ENCODE measurements at places on chromosomes 5 and 9.
A peak's percentile ranks its signal among the peaks of the same experiment; 100 is the strongest.

- peak; percentile 7 for DNase-seq
These were observed 11.8 kb downstream of the ITGA1 start for GRCh38 chr5:52799358-52799982.

DNA sequence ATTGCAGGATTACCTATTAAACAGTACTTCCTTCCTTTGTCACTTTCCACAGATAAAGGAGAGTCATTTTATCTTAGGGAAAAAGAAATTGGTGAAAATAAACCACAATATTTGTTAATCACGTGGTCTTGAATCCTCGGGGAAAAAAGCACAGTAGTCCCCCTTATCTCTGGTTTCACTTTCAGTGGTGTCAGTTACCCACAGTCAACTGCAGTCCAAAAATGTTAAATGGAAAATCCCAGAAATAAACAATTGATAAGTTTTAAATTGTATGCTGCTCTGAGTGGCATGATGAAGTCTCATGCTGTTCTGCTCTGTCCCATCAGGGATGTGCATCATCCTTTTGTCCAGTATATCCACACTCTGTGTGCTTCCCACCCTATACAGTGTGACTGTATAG is 405.2 kb upstream of the MPDZ start:
- DNase-seq = no peak

- no peak for DNase-seq
These were observed 57.8 kb downstream of the ZNF462 start for GRCh38 chr9:106920701-106921283.

- DNase-seq = no peak
These were observed 56.5 kb downstream of the SIL1 start for GRCh38 chr5:139141446-139142204.

- no peak for DNase-seq
These were observed 2.5 kb downstream of the FST start for GRCh38 chr5:53482717-53483638.

DNA sequence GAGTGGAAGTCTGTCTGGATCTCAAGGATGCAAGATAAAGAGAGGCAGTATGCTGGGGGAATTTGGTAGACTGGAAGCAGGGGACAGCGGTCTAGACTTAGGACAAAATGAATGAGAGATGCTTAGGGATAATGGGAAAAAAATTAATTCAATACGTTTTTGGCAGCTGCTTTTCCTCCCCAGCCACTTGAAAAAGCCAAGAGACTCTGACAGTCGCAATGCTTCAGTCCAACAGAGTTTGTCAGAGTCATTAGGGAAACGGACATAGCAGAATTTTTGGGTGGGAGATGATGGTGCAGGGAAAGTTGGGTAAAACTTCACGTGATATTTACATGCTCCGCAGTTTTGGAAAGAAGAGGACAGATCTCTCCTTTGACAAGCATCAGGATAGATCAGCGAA is 129.7 kb downstream of the GOLPH3 start:
- no peak for DNase-seq

- DNase-seq = peak; percentile 11
These were observed 529 bp downstream of the CSNK1A1 start for GRCh38 chr5:149550594-149551226.

GRCh38 chr9:36521148-36521547 is 51.5 kb upstream of the MELK start:
- DNase-seq = no peak

GRCh38 chr5:176519810-176520720 is 17.1 kb downstream of the RNF44 start:
- DNase-seq = no peak

DNA sequence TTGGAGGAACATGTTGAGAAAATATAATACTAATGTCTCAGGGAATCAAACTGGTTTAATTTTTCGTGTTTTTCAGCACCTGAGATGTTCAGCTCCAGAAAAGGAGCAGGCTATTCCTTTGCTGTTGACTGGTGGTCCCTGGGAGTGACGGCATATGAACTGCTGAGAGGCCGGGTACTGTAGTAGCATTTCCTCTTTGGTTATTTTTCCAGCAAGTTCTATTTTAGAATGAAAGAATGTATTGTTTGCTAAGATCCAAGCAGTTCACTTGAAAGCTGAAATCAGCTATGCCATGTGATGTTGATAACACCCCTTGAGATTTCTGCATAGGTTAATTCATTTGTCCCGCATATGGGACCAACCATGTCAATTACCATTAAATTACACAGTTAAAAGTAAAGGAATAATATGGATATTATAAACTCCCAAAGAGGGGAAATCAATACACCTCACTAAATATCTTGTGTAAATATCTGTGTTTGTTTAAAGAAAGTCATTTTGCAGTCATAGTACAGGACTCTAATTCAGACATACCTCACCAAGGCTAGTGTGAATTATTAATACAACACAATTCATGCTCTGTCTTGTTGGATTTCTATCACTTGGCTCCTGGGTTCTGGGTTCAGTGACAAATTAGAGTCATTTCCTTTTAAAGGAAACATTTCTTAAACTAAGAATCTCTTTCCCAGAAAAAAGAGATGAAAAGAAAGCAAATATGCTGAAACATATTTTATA is 126.8 kb downstream of the STK32A start:
- no peak for DNase-seq

- DNase-seq = no peak
These were observed 104.8 kb upstream of the CD180 start for GRCh38 chr5:67301285-67301903.

- DNase-seq = no peak
These were observed 335.3 kb downstream of the DIRAS2 start for GRCh38 chr9:90307167-90307833.

GRCh38 chr5:54460181-54460919 is 4.9 kb downstream of the HSPB3 start:
- DNase-seq = no peak

GRCh38 chr5:170147051-170147752 is 41.5 kb downstream of the FOXI1 start:
- DNase-seq = no peak

GRCh38 chr5:12242950-12243888 is 339.0 kb upstream of the CTNND2 start:
- DNase-seq = no peak

DNA sequence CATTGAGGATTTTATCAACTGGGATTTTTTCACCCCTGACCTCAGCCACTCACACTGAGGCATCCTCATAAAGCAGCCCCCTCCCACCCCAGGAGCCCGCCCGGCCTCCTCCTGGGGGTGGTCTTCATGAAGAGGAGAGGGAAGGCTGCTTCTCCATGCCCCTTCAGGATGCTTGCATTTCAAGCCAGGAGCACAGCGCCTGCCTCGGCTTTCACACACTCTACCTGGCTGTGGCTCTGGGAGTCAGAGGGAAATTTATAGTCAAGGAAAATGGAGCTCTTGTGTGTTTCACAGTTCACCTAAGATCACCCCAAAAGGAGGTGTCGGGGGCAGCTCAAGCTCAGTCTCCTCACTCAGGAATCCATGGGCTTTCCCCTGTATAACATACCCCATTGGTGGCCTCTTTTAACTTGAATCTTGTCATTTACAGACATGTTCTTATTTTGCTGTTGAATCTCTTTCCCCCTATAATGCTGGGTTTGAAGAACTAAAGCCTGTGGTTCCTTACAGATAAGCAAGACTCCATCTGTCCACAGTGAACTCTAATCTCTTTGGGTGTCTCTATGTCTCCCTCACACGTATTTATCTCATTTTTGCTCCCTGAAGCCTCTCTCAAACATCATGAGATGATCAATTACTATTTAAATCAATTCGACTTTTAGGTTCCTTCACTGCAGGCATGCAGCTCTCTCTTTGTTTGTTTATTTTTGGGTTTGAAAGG is 22.6 kb upstream of the IQGAP2 start:
- no peak for DNase-seq

- no peak for DNase-seq
These were observed 78.7 kb upstream of the IRX4 start for GRCh38 chr5:1961304-1961946.

GRCh38 chr5:35294976-35295375 is 64.7 kb upstream of the PRLR start:
- no peak for DNase-seq

GRCh38 chr5:154801083-154801482 is 45.9 kb downstream of the LARP1 start:
- no peak for DNase-seq

- DNase-seq = no peak
These were observed 367.3 kb upstream of the C9orf72 start for GRCh38 chr9:27940535-27940934.

DNA sequence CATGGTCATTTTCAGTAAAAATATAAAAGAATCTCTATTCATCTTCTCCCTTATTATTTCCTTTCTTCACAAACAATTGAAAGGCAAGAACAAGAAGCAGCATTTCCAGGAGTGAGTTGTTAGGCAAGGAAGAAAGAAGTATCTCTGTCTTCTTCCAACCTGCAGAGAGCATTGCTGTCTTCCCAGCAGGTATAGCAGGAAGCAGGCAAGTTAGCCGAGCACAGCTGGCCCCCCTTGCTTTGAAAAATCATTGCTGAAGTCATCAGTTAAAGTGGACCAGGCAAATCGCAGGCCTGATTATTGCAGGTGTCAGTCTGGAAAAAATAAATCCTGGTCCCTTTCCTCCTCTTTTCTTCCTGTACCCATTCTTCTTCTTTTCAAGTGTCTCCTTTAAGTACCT is 353.1 kb upstream of the BRINP1 start:
- no peak for DNase-seq

DNA sequence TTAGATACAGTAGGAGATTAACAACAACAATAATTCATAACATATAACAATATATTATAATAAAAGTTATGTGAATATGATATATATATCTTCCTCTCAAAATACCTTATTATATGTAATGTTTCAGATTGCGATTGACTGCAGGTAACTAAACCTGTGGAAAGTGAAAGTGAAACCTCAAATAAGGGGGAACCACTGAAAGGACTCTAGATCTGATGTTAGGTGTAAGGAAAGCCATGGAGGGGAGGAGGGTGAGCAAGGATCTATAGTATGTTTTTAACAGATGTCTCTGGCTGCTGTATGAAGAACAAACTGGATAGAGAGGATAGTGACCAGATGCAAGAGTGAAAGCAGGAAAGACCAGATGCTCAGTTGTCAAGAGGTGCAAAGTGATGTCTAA is 5.8 kb upstream of the FSTL4 start:
- DNase-seq = no peak

GRCh38 chr9:137748741-137749140 is 128.8 kb upstream of the CACNA1B start:
- no peak for DNase-seq

DNA sequence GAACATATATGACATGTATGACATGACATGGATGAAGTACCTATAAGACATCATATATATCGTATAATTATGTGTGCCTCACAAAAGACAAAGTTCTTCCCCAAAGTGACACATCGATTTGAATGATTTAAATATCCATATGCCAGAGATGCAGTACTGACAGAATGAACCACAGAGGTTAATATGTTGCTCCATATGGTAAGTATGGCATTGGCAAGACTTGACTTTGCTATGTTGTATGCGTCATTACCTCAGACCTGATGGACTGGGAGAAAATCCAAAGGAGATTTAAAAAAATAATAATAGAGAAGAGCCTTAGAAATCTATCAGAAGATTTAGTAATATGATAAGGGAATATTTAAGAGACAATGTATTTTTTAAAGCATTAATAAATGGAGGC is 263.2 kb downstream of the PJA2 start:
- DNase-seq = no peak

- DNase-seq = no peak
These were observed 174.5 kb upstream of the PITX1 start for GRCh38 chr5:135208555-135208902.

GRCh38 chr9:127923046-127923445 is 6.2 kb upstream of the ST6GALNAC4 start:
- no peak for DNase-seq

- DNase-seq = no peak
These were observed at the start of gene DMRT2 for GRCh38 chr9:1050125-1050895. DMRT2 (plus strand) TSS chr9:1050357; CDS start chr9:1051614, 1,257 bp downstream.

DNA sequence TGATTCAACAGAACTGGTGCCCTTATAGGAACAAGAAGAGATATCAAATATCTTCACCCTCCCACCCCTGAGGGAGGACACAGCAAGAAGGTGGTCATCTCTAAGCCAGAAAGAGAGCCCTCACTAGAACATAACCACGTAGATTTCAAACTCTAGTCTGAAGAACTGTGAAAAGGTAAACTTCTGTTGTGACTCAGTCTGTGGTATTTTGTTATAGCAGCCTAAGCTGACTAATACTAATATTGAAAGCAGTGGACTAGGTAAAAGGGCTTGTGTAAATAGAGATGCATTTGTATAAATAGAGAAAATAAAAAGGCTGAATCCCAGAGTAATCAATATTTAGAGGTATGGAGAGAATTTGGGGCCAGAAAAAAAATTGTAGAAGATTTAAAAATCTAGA is 157.6 kb upstream of the CCNH start:
- no peak for DNase-seq

- no peak for DNase-seq
These were observed 54.9 kb upstream of the ZSWIM6 start for GRCh38 chr5:61277190-61277589.

DNA sequence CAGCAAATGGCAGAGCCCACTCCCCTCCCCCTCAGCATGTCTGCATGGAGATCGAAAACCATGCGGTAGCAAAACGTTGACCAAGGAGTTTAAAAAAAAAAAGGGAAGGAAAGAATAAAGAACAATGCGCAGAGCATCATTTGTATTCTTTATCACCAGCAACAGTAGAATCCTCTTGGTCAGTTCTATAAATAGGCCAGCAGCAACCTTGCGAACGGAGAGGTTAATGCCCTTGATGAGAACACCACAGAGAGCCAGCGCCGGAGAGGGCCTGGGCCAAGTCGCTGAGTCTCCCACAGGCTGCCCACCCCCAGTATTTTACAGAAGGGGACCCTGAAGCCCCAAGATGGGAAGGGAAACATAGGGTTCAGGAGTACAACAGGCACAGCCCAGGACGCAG is 22.7 kb downstream of the WHRN start:
- DNase-seq = no peak

DNA sequence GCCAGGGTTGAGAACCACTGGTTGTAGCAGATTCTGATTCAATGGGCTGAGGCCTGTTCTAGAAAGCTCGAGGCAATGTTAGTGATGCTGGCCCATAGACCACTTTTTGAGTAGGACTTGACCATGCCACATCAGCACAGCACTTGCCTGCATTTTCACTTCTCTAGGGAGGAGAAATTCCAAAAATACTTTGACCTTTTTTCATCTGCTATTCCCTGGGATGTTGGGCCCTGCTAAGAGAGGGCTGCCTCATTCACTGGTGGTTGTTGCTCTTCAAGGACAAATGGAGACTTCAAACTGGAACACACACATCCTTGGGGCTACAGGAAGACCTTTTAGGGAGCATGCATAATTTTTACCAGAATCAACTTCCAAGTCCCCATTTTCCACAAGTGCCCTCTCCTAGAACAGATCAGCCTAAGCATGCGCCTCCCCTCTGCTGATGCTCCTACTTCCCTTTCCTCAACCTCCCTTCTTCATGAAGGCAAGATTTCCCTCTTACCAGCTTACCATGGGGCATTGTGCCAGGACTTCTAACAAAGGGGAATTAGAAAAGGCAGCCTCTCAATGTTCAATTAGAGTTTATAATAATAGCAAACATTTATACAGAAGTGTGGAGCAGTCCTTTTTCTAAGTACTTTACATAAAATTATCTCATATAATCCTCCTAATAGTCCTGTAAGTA is 12.7 kb upstream of the TGFBI start:
- no peak for DNase-seq

- DNase-seq = no peak
These were observed 68.1 kb downstream of the GALNT10 start for GRCh38 chr5:154258531-154259217.

GRCh38 chr5:6713274-6714225 is at the start of gene TENT4A:
TENT4A (plus strand) TSS chr5:6713432; CDS start chr5:6713984, 552 bp downstream.
- DNase-seq = no peak

Measured in activated T-cell treated with anti-CD3 and anti-CD28 coated beads for 4 hours (primary cell).